ENCODE measurements at places on chromosomes 6 and 20.

DNA sequence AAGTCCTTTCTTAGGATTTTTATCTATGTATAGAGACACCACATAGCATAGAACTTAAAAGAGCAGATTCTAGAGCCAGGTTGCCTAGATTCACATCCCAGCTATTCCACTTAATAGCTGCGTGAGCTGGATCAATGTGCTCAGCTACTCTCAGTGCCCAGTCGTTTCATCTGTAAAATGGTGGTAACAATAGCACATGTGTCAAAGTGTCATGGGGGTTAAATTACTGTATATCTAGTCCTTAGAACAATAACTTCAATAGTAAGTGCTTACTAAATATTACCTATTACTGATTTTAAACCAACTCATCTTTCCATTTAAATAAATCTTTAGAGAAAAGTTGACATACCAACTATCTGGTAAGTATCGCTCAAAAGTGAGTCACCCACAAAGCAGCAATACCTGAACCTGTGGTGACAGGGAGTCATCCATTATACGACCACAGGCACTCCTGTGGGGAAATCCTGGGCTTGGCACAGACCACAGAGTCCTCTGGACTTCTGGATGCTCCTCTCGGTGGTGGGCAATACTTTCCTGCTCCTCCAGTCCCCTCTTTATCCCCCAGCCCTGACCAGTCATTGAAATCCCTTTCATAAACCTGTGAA is 154.8 kb downstream of the PDSS2 start:
- no peak for DNase-seq

- no peak for DNase-seq
Measured at GRCh38 chr6:35164277-35164676, 23.1 kb upstream of the TCP11 start.

DNA sequence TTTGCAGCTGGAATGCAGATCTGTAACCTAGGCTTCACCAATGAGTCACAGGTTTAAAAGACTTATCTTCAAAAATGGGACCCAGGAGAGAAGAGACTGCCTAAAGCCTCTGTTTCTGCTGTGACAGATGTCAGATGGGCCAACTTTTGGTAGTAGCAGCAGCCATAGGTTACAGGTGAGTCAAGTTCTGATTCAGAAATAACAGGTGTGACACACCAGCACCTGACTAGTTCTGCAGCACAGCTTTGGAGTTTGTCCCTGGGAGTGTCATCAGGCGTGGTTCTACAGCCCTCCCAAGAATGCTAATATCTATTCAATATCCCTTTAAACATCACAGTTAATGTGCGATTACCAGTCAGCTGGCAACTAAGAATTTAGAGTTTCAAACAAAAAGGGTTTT is 121.9 kb upstream of the BTN3A2 start:
- DNase-seq = peak; percentile 38

DNA sequence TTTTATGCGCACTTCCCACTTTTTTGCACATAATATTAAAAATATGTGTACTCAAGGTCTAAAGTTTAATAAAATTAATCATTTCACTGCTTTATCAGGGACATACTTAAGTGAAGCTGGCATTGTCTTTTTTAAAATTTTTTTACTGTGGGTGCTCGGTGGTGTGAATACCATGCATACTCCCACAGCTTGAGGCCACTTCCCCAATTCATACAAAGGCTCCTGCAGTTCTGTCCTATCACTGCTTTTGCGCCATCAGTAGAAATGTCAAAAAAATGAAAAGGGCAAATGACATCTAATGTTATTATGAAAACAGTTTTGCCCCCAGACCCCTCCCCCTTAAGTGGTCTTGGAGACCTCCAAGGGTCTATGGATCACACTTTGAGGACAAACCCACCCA is 464.1 kb upstream of the ARID1B start:
- peak; percentile 35 for DNase-seq

DNA sequence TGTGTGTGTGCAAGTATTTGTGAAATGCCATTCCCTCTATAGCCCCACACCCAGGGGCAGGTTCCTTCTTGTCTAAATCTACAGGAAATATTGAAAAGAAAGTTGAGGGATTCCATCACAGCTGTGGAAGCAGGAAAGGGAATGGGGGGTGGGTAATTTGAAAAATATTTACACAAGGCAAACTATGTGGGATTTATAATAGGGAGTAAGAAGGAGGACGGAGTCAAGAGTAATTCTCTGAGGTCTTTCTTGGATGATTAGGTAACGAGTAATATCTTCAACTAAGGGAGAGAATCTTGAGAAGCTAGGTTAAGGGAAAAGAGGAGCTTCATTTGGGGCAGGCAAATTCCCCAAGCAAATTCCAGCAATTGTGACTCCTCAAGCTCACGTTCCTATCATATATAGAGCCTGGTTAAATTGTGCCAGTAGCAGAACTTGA is 113.5 kb upstream of the SGK1 start:
- DNase-seq = no peak

DNA sequence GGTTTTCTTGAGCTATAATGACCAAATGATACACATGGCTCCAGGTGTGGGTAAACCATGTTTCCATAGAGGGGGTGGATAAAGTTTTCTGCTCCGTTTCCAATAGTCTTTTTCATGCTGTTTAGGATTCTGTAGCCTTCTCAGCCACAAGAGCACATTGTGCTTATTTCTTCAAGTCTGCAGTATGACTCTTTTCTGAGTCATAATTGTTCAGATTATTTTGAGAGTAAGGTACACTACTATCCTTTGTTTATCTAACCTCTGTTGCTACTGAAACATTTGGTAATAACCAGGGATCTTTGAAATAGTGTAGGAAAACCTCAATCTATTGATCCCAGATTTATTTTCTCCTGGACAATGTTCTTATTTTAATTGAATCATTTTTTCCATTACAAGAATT is 247.9 kb upstream of the BMP2 start:
- no peak for DNase-seq

DNA sequence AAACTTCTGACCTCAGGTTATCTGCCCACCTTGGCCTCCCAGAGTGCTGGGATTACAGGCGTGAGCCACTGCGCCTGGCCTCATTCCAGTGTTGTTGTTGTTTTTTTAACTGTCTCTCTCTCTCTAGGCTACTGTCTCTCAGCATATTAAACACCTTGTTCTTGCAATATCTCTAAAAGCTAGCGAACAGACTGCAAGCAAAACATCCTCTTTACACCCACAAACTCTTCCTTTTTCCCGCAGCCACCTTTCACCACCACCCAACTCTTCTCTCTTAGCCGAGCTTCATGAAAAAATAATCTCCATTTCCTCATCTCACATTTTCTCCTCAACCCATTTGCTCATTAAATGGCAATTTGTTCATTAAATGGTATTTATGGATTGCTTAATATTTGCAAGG is 45.5 kb downstream of the SGK1 start:
- DNase-seq = no peak

GRCh38 chr6:145137425-145137824 is 597.9 kb downstream of the EPM2A start:
- DNase-seq = peak; percentile 55

DNA sequence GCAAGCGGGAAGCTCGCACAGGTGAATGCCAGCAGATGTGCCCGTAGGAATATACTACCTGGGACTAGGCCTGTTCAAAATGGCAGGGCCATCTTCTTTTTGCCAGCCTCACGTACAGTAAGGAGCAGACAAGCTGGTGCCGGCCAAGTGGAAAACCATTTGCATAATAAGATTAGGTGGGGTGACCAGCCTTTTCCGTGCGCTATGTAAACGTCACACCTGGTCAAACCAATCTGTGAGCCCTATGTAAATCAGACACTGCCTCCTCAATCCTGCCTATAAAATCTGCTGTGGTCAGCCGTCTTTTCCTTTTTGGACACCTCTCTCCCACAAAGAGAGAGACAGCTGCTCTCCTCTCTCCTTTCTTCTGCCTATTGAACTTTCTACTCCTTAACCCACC is 60.8 kb upstream of the TMEM30A start:
- DNase-seq = no peak

GRCh38 chr20:49323622-49324238 is 45.9 kb upstream of the ZNFX1 start:
- peak; percentile 90 for DNase-seq

- peak; percentile 75 for DNase-seq
Measured at GRCh38 chr6:13141387-13141786, 186.9 kb downstream of the TBC1D7 start.

DNA sequence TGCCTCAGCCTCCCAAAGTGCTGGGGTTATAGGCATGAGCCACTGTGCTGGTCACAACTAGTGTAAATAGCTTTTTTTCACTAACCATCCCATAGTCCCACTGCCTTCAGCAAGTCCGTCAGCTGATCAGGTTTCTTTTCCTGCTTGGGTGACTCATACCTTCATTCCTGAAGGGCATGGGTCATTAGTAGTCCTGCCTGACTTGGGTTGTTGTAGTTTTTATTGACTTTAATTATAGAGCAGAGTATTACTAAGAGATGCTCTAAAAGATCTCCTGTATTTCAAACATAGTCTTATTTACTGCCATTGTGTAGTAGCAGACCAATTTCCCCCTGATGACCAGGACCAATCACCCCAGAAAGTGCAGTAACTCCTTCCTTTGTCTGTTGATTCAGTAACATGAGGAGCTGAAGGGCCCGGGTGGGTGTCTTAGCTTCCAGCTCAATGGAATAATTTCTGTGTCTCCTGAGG is 25.8 kb downstream of the HLA-C start:
- no peak for DNase-seq

DNA sequence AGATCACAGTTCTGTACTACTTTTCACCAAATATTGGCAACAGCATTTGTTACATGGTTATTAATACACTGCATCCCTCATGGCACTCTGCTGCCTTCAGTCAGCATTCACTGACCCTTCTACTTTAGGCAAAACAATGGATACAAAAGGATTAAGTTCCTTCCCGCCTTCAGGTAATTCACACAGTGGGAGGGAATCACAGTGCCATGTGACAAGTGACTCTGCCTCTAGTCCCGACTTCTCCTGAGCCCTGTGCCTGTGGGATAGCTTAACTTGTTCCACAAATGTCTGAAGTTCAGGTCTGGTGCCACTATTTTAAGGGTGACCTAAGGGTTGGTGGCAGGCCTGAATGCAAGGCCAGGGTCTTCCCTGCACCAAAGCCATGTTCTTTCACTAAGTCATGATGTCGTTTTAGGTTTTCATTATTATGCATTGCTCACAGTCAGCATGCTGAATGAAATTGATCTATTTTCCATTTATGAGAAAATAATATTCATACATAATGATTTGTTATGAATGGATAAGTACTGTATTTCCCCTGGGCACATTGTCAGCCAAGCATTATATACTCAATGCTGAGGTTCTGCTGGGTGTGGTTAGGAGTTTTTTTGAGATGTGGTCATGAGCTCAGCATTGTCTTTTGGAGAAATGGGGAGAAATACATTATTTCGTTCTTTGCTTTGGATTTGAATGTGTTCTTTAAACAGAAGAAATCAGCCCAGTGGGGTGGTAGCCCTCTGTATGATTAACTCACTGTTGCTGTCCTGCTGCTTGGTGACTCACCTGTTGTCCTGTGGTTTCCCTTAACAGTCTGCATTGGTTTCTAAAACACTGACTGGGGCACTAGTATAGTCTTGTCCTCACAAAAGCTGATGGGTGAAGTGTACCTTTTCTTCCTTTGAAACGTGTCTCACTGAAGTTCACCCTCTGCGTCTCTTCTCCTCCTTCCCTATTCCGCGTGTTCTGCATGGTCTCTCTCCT is 66.4 kb downstream of the AFDN start:
- no peak for DNase-seq

GRCh38 chr20:32476684-32477593 is 108.2 kb downstream of the NOL4L start:
- DNase-seq = peak; percentile 58

DNA sequence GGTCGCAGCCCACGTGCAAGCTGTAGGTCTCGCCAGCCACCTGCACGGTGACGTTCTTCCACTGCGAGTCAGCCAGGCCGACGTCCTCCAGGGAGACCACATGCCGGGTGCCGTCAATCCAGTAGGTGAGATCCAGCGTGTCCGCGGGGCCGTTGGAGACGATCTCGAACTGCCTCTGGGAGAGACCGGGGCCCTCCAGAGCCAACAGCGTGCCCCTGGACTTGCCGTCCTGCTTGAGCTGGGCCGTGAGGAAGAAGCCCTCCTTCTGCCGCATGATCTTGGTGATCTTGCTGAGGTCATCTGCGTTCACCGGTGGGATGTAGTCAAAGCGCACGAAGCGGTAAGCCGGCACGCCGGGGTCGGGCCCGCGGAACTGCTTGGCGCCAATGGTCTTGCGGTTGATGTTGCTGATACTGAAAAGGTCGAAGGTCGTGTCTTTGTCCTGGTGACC is 5.1 kb downstream of the THBS2 start:
- no peak for DNase-seq

GRCh38 chr20:16752082-16752481 is 3.9 kb downstream of the OTOR start:
- no peak for DNase-seq

- no peak for DNase-seq
Measured at GRCh38 chr20:62342910-62343309, 24.2 kb downstream of the LAMA5 start.

DNA sequence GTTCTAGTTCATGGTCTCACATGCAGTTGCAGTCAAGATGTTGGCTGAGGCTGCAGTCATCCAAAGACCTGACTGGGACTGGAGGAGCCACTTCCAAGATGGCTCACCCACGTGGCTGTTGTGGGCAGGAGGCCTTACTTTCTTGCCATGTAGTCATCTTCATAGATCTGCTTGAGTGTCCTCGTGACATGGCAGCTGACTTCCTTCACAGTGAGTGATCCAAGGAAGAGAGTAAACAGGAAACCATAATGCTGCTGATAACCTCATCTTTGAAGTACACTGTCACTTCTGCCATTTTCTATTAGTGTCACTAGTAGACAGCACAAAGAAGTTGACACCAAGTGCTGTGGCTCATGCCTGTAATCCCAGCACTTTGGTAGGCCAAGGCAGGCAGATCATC is 40.1 kb upstream of the AKIRIN2 start:
- peak; percentile 78 for DNase-seq

DNA sequence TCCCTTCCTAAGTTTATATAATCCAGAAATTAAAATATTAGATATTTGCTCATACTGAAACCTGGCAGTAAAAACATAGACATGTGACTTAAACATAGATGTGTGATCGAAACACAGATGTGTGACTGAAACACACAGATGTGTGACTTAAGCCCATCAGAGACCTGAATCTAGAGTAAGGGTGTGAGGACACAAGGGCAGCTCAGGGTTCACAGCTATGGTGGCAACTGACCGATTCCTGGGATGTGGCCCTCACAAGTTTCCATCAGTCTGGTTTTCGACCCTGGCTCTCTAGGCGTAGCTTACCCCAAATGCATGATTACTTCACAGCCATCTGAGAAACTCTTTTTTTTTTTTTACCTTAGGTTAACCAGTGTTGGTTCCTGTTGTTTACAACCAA is 137.0 kb downstream of the NRN1 start:
- no peak for DNase-seq

- no peak for DNase-seq
Measured at GRCh38 chr20:62666736-62667529, 24.6 kb downstream of the SLCO4A1 start.

GRCh38 chr20:19114410-19114809 is 98.0 kb upstream of the SLC24A3 start:
- no peak for DNase-seq

DNA sequence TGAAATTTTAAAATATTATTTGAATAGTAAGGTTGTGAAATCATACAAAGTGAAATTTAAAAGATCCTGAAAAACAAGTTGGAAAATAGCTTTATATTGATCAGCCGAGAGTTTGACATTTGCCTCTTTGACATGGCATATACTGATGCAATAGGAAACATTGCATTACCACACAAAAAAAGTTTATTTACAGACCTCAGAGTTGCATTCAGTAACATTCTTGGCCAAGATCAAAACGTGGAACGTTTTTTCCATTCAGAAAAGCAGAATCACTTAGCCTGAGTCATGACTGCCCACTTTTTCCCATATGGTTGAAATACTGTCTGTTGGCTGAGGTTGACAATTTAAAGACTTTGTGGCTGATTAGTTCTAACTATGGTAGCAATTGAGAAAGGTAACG is 55.1 kb upstream of the BACH2 start:
- peak; percentile 36 for DNase-seq

Data from hematopoietic multipotent progenitor cell treated with erythropoietin and hydrocortisone succinate and interleukin-3 and kit ligand, for 4 days (in vitro differentiated cells).